K562 (cell line): ENCODE measurements at places on chromosomes 12 and 14. TPM values are rescaled to one million over a fixed set of nuclear protein-coding genes. Genes with fewer than 3 reads are reported as not detected.
A peak's percentile ranks its signal among the peaks of the same experiment; 100 is the strongest.

DNA sequence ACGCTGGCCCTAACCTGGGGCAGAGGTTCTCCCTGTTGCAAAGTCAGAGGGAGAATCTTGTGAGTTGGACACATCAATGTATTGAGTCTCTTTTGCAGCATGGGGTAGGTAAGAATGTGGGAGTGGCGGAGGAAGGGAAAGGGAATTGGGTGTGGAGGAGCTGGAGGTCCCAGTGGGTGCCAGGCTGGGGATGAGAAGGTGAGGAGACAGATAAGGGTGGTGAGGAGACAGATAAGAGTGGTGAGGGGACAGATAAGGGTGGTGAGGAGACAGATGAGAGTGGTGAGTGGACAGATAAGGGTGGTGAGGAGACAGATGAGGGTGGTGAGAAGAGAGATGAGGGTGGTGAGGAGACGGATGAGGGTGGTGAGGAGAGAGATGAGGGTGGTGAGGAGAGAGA, 72.9 kb upstream of the SFSWAP start:
- H3K4me3 ChIP-seq, result no peak overlapping the region
- H3K4me1 ChIP-seq, result peaks cover 25% of the 10 kb centered on the region; the same call in 2 of the 3 replicates
- H3K27ac ChIP-seq, result no peak overlapping the region; the same call in 2 of the 3 replicates
- no peak for DNase-seq

- peaks cover 12% of the 10 kb centered on the region; the same call in 1 of the 2 replicates for H3K4me1 ChIP-seq
- H3K36me3 ChIP-seq, result peaks cover 14% of the 10 kb centered on the region; the same call in 2 of the 3 replicates
- no peak overlapping the region for H3K4me3 ChIP-seq
- no peak for DNase-seq
- H3K27me3 ChIP-seq, result peaks cover 4% of the 10 kb centered on the region
- no peak overlapping the region for H3K27ac ChIP-seq
Measured at GRCh38 chr12:122147514-122148290, 26.3 kb downstream of the IL31 start.

VIPAS39 gene
- 8.6 and 9.2 TPM in 2 replicates for total RNA-seq

PAPLN gene
- 2.2 and 2.9 TPM in 2 replicates for total RNA-seq

GRCh38 chr12:32989705-32990104, 93.1 kb upstream of the PKP2 start:
- H3K4me1 ChIP-seq, result no peaks in the 10 kb centered on the region
- H3K27ac ChIP-seq, result no peak overlapping the region
- no peak overlapping the region for H3K4me3 ChIP-seq
- H3K27me3 ChIP-seq, result no peaks in the 10 kb centered on the region
- DNase-seq, result no peak

DNA sequence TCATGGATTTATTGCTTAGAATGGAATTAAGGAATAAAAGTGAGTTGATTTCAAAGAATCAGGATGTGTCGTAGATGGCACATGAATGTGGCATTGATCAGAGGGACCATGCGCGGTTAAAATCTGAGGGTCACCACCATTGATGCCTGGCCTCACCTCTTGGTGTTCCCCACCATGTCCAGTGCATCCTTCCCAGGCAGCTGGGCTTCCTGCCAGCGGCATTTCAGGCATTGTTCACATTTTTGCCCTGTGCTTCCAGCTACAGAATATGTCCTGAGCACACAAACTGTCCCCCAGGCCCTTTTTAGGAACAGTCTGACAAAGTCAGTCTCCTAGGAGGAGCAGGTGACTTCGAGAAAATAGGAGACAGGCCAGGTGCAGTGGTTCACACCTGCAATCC, 42.0 kb upstream of the TSPAN9 start:
- DNase-seq, result no peak

DNA sequence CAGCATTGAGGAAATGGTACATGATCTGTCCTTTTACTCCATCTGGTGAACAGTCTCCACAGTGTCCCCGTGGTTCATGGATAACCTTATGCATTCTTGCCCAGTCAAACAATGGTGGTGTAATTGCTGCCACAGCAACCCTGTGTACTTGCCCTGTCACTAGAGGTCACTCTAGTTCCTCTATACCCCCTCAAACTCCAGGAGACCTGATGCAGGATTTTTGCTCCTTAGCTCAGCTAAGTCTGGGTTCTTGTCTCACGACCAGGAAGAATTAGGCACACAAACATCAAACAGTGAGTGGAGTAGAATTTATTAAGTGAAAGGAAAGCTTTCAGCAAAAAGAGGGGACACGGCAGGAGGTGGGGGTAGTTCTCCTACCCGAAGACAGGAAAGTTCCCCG, 24.7 kb upstream of the EEA1 start:
- no peaks in the 10 kb centered on the region for H3K27me3 ChIP-seq
- no peak overlapping the region for H3K4me3 ChIP-seq
- H3K36me3 ChIP-seq, result no peaks in the 10 kb centered on the region
- no peaks in the 10 kb centered on the region for H3K4me1 ChIP-seq

GRCh38 chr12:65868133-65868705, 43.9 kb downstream of the HMGA2 start:
- DNase-seq, result peak; percentile 9
- no peaks in the 10 kb centered on the region; the same call in 1 of the 3 replicates for H3K27me3 ChIP-seq
- H3K36me3 ChIP-seq, result no peaks in the 10 kb centered on the region
- H3K4me3 ChIP-seq, result no peak overlapping the region
- no peaks in the 10 kb centered on the region for H3K4me1 ChIP-seq
- no peak overlapping the region for H3K27ac ChIP-seq

DNA sequence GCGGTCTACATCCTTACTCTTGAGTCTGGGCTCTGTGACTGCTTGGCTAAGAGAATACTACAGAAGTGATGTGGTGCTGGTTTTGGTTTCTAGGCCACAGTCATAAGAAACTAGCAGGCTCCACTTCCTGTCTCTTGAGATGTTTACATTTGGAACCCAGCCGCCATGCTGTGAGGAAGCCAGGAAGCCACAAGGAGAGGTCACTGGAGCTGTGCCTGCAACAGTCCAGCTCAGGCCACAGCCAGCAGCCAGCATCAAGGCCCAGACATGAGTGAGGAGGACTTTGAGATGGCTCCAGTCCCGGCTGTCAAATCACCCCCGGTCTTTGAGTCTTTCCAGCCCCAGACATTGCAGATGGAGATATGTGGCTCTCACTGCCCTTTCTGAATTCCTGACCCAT, 12.9 kb upstream of the FAM181A start:
- no peak overlapping the region for H3K4me3 ChIP-seq
- no peaks in the 10 kb centered on the region for H3K4me1 ChIP-seq
- H3K36me3 ChIP-seq, result no peaks in the 10 kb centered on the region
- no peak overlapping the region for H3K27ac ChIP-seq

FOXM1 gene
- 34.2 and 42.8 TPM in 2 replicates for total RNA-seq

DNA sequence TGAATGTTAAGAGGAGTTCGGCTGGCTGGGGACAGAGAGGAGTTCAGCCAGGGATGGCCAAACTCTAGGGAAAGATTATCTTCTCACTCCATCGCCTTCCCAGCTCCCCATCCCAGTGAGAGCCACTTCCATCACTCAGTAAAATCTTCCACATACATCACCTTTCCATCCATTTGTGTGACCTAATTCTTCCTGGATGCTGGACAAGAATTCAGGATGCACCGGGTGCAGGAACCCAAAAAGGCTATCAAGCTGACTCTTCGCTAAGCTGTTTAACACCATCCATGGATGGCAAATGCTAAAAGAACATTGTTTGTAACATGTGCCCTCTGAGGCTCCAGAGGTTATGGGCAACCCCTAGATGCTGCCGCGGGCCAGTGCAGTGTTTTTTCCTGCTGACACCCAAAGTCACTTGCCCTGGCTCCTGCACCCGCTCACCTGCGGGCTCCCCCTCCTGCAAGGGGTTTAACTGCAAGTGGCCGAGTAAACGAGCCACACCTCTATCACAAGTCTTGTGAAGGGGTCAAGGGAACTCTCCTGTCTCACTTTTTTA, 216.0 kb upstream of the NPAS3 start:
- H3K4me3 ChIP-seq, result no peak overlapping the region
- H3K4me1 ChIP-seq, result no peaks in the 10 kb centered on the region
- no peaks in the 10 kb centered on the region for H3K27me3 ChIP-seq
- DNase-seq, result no peak

HVCN1 gene
- 0.87 and 1.4 TPM in 2 replicates for total RNA-seq

GRCh38 chr12:71125515-71125914, 32.3 kb downstream of the TSPAN8 start:
- H3K4me1 ChIP-seq, result peaks cover 4% of the 10 kb centered on the region; the same call in 1 of the 3 replicates
- peak overlapping the region; percentile 39; the same call in 1 of the 3 replicates for H3K27ac ChIP-seq
- no peak overlapping the region for H3K4me3 ChIP-seq
- no peaks in the 10 kb centered on the region for H3K36me3 ChIP-seq
- no peaks in the 10 kb centered on the region for H3K27me3 ChIP-seq
